Stimulated activated naive CD8-positive, alpha-beta T cell treated with anti-CD3 and anti-CD28 coated beads, Interleukin-15, Interleukin-2, amounts not matched to agents 100 U/mL and 50 U/mL, for 24 hours (primary cell): ENCODE measurements at places on chromosomes 6 and 20.

- DNase-seq = no peak
Observed at GRCh38 chr6:151392427-151392826, 1.1 kb upstream of the ZBTB2 start.

DNA sequence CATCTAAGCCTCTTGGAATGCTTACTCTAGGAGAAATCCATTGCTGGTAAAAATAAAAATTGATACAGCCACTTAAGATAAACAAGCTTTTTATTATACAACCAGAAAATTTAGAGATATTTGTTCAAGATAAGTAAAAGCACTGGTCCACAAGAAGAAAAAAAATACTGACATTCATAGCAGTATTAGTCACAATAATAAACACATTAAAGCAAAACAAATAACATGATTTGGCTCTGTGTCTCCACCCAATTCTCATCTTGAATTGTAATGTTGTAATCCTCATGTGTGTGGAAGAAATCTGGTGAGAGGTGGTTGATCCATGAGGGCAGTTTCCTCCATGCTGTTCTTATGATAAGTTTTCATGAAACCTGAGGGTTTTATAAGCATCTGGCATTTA, 1093.5 kb upstream of the ADGRB3 start:
- no peak for DNase-seq

DNA sequence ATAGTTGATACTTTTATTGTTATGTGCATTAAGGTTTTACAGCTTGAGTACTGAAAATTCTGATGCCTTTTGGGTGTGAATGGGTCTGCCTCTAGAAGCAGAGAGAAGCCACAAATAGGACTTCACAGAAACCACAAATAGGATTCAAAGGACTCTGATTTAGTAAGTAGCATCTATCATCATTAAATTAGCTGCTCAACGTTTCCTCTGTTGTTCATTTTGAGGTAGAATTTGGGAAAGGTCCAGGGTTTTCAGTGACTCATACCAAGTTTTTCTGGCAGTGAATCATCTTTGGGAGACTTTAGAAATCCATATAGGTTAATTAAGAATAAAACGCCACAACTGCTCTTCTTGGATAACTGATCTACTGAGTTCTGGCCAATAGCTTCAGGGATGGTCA, 105.1 kb downstream of the PHF3 start:
- DNase-seq = no peak

DNA sequence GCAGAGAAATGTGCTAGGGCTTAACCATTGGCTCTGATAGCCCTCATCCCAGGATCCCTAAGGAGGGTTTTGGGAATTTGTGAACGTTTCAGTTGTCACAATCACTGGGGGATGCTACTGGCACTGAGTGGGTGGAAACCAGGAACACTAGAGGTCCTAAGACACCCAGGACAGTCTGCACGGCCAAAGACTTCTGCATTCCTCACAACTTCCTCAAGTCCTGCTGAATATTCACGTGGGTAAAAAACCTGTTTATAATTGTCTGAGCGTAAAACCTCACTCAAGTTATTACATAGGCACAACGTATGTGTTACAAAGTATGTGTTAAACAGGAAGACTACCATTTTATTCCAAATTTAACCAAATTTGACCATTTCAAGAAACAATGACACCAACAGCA, 52.4 kb downstream of the GMDS start:
- DNase-seq = no peak

DNA sequence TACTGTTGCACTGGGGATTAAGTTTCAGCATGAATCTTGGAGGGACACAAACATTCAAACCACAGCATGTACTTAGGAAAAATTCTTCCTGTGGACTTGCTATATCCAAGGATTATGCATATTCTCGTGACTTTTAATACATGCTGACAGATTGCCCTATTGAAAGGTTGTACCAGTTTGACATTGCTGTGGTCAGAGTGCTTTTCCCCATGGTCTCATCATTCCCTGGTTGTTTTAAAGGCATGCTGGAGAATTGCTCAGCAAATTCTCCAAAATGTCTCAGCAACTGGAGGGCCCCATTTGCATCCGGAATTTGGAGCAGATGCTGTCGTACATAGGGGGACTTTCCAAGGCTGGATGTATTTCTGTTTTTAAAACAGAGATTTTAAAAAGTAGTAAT, 7.4 kb downstream of the HECA start:
- DNase-seq = no peak

DNA sequence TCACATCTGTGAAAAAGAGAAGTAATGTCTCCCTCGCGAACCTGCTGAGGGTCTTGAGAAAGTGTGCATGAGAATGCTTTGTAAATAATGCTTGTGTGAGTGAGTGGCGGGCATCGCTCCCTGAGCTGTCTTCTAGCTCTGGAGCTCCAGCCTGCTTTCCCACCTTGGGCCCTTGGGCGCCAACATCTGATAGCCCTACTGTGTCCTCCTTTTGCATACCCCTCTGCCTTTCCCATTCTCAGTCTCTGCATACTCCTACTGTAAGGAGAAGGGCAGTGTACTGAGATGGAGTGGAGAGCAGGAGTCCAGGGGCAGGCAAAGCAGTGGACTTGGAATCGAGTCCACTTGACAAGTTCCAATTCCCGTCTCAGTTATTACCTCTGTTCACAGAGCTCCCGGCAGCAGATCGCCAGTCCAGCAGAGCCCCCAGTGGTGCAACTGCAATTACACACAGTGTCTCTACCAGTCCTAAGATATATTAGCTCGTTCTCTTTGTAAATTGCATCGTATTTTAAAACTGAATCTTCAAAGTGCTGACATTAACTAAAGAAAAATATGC, 847 bp upstream of the NCR2 start:
- DNase-seq = peak; percentile 22

GRCh38 chr6:53179961-53180651, 31.5 kb upstream of the GCM1 start:
- peak; percentile 30 for DNase-seq

GRCh38 chr6:4383910-4384638, 248.7 kb upstream of the ECI2 start:
- no peak for DNase-seq

- no peak for DNase-seq
Observed at GRCh38 chr6:113221850-113222249, 635.3 kb upstream of the MARCKS start.

DNA sequence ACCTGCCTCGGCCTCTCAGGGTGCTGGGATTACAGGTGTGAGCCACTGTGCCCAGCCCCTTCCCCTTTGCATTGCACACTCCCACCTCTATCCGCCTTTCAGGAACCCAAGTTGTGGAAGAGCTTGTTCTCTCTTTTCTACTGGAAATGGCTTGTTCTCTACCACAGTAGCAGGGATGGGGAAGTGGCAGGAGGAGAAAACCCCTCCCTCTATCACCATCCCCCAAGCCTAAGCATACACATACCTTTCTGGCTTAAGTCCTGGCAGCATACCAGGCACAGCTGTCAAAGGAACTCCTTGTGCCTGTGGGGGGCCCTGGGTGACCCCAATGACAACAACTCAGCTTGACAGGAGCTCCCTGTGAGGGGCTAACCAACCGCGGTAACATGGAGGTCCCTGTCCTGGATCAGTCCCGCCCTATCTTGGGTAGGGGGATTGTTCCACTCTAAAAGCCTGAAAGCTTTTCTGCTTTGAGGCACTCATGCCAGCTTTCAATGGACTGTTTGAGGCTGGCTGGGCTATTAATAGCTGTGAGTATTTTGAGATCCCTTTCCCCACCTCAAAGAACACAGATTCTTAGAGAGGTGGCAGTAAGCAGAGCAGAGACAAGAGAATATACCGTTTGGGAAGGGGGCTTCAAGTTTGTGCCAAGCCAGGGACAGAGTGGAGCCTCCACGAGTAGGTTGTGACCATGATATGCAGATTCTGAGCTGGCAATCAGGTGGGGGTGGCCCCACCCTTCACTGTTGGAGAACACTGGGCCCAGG, 2.3 kb downstream of the KLHDC3 start:
- DNase-seq = no peak

DNA sequence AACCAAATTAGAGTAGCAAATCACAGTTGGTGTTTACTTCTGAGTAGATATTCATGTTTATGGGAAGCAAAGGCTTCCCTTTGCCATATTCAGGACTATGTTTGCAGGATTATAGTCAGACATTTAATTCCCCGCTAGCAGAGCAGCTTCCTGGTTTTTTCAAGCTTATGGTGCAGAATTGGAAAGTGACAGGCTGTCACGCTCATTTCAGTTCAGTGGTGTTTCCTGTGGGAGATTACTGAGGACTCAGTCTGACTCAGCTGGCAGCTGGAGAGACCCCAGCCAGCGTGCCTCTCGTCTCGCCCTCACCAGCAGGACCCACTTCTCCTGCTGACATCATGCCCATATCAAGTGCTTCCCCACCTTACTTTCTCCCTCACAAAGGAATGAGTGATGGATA, 85.1 kb downstream of the LYRM2 start:
- no peak for DNase-seq

DNA sequence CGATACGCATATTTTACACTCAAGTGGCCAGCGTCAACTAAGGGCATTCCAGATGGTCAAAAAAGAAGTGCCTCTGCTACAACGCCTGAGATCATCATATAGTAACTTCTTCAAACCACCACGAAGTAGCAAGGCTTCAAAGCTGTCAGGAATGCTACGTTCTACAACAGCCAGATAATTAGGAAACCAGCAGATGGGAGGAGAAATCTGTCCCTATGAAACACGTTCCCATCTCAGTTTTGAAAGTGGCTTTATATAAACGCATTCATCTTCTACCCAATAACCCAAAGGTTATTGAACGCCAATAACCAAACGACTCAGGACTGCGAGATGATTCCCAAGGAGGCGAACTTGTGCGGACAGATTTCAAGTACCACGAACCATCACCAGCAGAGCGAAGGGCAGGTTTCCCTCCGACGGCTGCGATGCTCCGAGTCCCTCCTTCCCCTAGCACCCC, 1.2 kb downstream of the ABHD12 start:
- DNase-seq = no peak

DNA sequence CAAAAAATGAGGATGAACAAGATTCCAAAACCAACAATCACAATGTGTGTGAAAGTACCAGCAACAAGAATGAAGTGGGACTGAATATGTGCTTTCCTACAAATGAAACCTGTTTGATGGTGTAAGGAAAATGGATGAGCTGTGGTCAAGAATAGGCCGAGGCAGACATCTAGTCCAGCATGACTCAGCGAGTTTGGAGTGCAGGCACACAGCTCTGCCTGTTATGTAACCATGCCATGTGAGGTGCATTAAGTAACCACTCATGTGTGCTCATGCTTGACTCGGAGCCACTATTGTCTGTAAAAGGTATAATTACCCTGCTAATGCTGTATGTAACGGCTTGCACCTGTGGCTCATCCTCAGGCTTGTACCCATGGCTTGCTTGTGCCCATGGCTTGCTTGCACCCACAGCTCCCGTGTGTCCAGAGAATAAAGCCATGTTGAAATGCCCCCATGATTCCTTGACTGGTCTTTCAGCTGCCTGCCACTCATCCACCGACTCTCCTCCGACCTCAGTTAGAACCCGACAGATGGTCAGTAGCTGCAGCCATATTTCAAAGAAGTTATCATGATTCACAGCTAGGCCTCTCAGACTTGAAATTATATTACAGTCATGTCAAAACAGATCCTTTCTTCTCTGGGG, 98.7 kb downstream of the BACH2 start:
- DNase-seq = no peak

DNA sequence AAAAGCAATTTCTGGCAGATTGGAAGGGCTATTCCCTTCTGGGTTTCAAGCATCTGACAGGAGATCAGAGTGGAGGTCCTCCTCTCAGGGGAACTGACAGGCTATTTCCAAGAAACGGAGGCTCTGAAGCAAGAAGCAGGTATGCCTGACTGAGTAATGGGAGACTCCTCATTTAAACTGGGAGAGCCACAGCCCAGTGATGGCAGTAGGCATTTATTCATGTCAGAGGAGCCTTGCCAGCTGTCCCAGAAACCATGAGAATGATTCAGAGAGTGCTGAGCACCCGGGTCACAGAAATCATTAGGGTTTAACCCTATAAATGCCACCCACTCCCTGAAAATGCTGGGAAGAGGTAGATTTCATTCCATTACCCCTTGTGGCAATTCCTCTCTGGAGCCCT, 247.5 kb upstream of the RNF217 start:
- DNase-seq = no peak

GRCh38 chr20:2930538-2930937, 57.3 kb downstream of the PTPRA start:
- DNase-seq = no peak

GRCh38 chr6:137873273-137873762, 6.3 kb downstream of the TNFAIP3 start:
- peak; percentile 84 for DNase-seq

DNA sequence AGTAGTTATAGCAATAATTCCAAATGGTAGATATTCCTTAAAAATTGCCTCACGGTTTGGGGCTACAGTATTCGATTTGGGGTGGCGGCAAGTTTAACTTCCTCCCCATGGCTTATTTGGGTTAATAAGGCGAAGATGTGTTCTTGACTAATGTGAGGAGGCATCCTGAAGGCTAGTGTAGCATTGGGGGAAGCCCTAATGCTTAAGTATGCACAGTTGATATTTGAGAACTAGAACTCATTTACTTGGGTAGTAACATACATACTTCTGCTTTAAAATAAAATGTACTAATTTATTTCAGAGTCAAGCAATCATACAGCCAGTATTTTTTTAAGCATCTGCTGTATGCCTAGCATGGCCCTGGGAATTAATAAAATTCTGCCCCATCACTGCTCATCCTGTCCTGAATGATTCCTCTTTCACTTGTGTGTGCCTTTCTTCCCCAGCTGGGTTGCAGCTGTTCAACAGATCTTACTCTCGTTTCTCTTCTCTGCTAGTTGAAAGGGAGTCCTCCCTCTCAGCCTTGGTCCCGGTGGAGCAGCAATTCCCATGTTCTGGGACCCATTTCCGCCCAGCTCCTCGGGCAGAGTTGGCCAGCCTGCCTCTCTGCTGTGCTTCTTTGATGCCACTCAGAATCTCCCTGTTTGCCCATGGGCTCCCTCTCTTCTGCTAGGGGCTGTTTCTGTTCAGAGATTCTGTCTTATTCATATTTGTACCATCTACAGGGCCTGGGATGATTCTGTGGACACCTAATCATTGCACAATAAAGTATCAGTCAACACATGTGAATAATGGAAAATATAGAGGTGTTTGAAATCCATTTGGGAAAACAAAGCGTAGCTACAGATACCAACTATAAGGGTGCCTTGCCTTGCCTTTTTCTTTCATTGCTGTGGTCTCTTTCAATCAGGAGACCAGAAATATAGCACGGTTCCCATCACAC, 104.8 kb downstream of the ARID1B start:
- DNase-seq = no peak

DNA sequence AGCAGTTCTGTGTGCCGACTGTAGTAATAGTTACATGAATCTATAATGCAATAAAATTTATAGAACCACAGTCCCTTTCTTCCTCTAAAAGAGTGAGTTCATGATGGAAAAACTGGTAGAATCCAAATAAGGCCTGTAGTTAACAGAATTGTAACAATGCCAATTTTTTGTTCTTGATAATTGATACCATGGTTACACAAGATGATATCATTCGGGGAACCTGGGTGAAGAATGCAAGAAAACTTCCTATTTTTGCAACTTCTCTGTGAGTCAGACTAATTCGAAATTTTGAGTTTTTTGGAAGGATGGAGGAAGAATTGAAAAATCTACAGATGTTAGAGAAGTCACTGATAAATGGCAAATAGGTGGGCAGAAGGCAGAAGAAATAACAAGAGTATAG, 381.8 kb downstream of the CDKAL1 start:
- DNase-seq = no peak
